Myocyte (in vitro differentiated cells): ENCODE measurements at places on chromosomes 5 and 9. TPM values are rescaled to one million over a fixed set of nuclear protein-coding genes. Genes with fewer than 3 reads are reported as not detected.

ISL1 gene
- total RNA-seq, result 0.10 TPM in 1 of 2 replicates, not detected in the other

NEUROG1 gene
- not detected in 2 replicates for total RNA-seq

SEMA4D gene
- total RNA-seq, result 0.27 TPM in 1 of 2 replicates, not detected in the other

CCDC192 gene
- total RNA-seq, result not detected in 2 replicates

FRMD3 gene
- 2.9 and 8.6 TPM in 2 replicates for total RNA-seq

DNA sequence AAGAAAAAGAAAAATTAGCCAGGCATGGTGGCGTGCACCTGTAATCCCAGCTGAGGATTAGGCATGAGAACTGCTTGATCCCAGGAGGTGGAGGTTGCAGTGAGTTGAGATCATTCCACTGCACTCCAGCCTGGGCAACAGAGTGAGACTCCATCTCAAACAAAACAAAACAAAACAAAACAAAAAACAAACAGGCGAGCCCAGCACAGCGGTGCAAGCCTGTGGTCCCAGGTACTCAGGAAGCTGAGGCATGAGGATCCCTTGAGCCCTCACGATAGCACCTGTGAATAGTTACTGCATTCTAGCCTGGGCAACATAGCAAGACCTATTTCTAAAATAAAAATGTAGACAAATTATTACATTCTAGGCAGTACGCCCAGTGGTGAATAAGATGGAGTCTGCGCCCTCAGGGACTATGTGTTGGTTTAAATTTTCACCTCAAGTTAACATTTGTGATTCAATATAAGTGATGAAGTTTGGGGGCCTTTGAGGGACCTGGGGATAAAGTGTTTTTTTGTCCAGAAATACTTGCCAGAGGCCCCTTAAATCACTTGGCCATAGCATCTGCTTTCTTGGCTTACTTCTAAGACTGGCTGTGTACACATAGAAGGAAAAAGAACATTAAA is 3.4 kb upstream of the GAPVD1 start:
- no peak for DNase-seq

GRCh38 chr5:6633469-6634245 is 417 bp downstream of the SRD5A1 start:
- peak; percentile 28 for DNase-seq

DNA sequence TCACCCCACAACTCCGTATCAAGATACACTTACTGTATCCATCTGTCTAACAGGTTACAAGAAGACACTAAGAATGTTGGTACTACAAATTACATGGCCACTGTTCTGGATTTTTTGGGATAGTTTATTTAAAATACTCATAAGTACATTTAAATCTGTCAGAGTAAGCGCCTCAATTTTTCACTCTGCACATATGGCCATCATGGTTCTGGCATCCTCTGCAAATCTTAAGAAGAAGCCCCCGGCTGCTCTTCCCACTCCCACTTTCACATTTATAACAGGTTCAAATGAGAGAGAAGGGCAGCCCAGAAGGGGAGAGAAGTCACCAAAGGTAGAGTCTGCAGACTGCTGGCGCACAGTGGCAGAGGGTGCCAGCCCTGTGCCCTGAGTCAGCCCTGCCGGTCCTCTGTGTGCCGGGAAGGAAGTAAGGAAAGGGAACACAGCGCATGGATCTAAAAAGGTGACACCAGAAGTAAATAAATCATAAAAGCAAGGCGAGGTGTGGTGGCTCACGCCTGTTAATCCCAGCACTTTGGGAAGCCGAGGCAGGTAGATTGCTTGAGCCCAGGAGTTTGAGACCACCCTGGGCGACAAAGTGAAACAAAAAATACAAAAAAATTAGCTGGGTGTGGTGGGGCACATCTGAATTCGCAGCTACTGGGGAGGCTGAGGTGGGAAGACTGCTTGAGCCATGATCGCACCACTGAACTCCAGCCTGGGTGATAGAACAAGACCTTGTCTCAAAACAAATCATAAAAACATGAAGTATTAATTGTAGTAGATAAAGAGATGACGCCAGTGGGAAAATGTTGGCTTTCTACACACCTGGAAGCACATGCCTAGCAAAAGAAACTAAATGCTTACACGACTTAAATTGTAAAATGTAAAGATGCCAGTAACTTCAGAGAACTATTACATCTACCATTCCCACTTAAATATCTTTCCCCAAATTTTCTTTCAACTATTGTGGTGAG is 30.0 kb downstream of the RNF130 start:
- no peak for DNase-seq
